ENCODE measurements at places on chromosomes 7 and 10.

GRCh38 chr7:20240080-20240926 is 23.1 kb upstream of the MACC1 start:
- DNase-seq = no peak

GRCh38 chr10:5195727-5196374 is 786 bp upstream of the AKR1C4 start:
- no peak for DNase-seq

- no peak for DNase-seq
Observed at GRCh38 chr7:157309988-157310668, 26.7 kb upstream of the DNAJB6 start.

DNA sequence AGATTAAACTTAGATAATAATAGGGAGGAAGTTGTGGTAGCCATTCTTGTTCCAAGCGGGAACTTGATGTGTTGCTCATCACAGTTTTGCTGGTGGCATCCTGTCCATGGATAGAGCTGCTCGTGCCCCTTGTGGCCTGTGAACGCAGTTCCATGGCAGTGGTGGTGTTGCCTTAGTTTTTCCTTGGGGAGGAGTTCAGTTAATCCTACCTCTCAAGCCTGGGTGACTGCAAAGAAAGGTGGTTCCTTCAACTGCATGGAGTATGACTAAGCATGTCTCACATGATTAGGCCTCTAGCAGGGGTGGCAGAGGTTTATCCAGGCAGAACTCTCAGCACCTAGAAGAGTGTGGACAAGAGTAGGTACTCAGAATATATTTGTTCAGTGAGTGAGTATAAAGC is 99.7 kb downstream of the MAPK8 start:
- DNase-seq = no peak

GRCh38 chr7:2175514-2175913 is 57.2 kb downstream of the MAD1L1 start:
- no peak for DNase-seq

DNA sequence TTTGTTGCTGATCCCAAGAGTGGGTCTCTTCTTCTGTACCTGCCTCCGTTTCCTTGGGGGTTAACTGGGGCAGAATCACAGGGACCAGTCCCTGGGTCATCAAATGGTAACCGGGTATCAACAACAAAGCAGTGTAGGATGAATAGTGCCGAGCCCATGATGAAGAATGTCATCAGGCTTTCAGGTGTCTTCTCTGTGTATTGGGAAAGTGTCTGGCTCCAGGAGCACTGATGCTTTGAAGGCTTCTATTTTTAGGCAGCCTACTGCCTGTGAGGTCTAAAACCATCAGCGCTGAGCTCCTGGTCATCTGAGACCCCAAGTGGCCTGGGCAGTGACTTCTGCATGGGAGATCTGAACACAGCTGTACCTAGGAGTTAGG is 48.2 kb upstream of the SHH start:
- no peak for DNase-seq

- no peak for DNase-seq
Observed at GRCh38 chr7:92155108-92155739, 20.9 kb upstream of the CYP51A1 start.

- no peak for DNase-seq
Observed at GRCh38 chr10:75015442-75015841, 96.0 kb upstream of the SAMD8 start.

DNA sequence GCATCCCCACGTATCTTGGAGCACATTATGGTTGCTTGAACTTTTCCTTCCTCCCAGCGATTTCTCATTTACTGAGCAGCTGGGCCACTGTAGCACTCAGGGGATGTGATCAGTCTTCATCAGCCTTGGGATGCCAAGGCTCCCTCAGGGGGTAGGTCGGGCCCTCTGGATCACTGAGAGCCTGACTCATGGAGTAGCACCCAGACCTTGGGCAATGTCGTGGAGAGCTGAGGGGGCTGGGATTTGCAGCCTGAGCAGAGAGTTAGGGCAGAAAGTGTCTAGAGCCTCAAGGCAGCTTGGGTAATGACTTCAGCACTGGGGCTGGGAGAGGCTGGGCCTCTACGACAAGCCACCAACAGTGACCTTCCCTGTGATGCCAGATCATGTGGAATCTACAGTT is 86.5 kb upstream of the CXCL12 start:
- no peak for DNase-seq

DNA sequence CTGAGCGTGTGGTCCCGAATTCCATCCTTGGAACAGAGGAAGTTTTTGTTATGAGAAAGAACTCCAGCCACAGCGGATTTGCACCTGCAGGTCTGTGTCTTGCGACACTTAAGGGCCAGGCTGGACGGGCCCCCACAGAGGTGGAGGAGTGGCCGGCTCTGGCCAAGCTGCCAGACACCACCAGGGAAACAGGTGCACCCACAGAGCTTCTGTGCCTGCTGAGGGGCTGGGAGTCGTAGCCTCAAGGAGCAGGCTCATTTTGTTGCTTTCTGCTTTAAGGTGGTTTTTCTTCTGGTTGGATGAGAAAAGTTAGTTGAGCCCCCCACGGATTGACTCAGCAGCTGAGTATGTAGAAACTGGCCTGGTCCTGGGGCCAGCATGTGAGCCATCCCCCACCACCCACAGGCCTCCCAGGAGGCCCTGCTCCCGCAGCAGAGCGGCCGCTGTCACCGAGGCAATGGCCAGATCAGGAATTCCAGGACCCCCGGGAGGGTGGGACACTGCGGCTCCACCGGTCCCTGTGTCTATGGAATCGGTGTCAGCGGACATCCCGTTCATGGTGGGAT is 41.9 kb downstream of the NKX6-2 start:
- DNase-seq = no peak

- DNase-seq = no peak
Observed at GRCh38 chr10:6737080-6737641, 157.1 kb upstream of the PRKCQ start.

DNA sequence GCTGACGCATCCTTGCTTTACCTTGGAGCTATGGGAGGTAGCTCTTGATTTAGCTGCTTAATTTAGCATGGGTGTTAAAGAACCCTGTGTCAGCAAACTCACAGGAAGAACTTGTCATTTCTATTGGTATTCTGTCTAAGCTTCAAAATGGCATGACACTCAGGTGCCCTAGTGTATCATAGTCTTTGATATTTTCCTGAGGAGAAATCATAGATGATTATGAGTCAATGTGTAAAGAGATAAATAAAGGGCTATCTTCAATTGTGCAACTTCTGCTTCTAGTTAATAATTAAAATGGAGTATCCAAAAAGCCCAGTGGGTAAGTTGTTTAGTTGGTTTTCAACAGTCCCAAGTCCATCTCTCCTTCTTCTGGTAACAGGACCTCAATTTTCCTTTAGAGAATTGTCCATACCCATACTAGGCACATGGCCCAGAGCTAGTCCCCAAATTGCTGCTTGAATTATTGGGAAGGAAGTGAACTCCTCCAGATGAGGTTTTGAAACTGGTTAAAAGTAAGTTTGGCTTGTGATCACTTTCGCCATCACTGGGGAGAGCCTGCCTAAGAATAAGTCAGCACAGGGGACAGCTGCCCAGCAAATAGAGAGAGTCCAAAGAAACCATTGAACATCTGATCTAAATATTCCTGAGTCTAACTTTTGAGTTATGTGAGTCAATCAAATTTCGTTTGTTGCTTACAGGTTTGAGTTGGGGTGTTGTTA is 169.0 kb upstream of the PHYHIPL start:
- DNase-seq = no peak

- DNase-seq = no peak
Observed at GRCh38 chr7:25384788-25385505, 156.7 kb upstream of the NPVF start.

GRCh38 chr10:6778992-6779701 is 199.1 kb upstream of the PRKCQ start:
- DNase-seq = no peak

GRCh38 chr7:99837649-99838361 is 10.0 kb downstream of the CYP3A43 start:
- DNase-seq = no peak

DNA sequence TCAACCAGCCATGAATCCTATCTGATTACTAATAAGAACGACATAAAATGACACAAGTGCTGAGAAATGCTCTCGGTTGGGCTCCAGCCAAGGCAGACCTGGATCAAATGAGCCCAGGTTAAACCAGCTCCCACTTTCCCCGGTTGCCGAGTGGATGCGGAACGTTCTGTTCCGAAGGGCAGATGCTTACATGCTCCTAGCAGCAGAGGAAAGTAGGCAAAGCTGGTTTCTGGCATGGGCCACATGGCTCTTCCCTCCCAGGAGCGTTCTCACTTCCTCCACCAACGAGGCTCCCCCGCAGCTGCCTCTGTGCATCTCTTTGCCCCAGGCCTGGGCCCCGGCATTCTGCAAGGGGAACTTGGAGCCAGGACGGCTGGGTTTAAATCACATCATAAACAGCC is 61.8 kb upstream of the SDK1 start:
- DNase-seq = no peak

- DNase-seq = no peak
Observed at GRCh38 chr7:46810986-46811385, 770.9 kb downstream of the TNS3 start.

- no peak for DNase-seq
Observed at GRCh38 chr10:61612009-61612408, 50.7 kb upstream of the CABCOCO1 start.

- DNase-seq = no peak
Observed at GRCh38 chr10:71006506-71006905, 118.1 kb upstream of the PCBD1 start.

DNA sequence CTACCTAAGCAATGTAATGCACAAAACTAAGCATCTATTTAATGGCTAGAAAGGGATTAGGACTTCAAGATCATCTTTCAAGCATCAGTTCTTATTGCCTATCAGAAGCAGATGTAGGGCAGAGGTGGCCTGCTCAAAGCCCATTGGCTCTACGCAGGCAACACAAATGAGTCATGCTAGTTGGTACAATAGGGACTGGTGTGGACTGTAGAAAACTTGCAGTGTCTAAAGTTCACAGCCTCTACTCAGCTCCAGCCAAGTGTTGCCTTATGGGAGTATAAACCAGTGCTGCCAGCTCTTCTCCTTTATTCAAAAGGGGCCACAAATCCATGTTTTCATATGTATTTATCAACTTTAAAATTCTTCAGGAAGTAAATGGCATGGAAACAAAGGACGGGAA is 31.7 kb downstream of the ASAH2 start:
- DNase-seq = no peak

GRCh38 chr7:144483189-144483588 is 79.7 kb upstream of the NOBOX start:
- no peak for DNase-seq

GRCh38 chr10:90319188-90319914 is 538.5 kb downstream of the HTR7 start:
- no peak for DNase-seq

DNA sequence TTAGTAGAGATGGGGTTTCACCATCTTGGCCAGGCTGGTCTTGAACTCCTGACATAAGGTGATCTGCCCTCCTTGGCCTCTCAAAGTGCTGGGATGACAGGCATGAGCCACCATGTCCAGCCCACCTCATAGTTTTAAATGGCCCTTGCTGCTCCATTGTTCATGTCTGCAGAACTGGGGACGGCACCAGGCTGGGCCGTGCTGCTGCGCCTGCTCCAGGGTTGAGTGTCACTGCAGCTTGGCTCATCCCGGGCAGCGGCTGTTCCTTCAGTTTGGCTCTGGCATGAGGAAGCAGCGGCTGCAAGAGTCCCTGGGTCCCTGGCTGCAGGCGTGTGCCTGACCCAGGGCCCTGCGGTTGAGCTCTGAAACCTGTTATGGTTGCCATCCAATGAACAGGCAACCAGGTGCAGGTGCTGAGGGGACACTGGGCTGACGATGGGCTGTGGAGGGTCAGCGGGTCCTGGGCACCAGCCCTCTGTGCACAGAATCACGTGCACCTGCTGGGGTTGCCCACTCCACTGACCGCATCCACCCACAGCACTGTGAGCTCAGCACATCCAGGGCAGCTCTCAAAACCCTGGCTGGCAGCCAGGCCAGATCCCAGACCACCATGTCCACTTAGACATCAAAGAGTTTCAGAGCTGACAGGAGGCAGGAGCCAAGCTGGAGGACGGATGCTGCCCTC is 70.2 kb upstream of the PPP2R2D start:
- DNase-seq = no peak

DNA sequence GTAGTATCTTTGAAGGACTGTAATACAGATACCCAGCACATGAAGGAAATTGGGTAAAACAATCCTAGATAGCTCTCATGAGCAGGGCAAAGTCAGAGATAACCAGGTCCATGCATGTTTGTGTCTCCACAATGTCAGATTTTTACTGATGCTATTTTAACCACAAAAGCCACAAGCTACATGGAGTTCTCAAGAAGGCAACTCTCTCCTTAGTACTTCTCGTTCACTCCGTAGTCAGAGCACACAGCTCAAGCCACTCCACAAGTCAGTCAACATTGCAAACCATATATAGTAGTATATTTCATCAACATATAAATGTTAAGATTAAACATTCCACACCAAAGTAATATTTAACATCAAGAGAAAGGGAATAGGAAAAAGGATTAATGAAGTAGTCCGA is 98.0 kb upstream of the PIK3CG start:
- no peak for DNase-seq

DNA sequence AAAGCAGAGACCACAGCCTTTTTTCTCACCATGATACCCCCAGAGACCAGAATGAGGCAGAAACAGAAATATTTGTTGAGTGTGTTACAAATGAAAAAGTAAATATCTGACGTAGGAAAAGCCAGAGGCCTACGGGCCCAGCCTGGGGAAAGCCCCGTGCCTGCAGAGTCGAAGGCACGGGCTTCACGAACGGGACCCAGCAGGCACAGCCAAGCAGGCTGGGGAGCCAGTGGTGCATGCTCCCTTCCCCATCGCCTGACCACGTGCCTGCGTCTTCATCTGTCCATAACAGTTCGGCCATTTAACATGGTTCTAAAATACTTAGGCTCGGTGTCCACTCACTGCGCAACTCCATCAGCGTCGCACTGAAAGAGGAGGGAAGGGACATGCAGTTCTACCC is 50.8 kb downstream of the SLIT1 start:
- DNase-seq = no peak

- no peak for DNase-seq
Observed at GRCh38 chr10:124605856-124606812, 138.0 kb downstream of the FAM53B start.

GRCh38 chr10:78889536-78890063 is 179.2 kb upstream of the ZMIZ1 start:
- no peak for DNase-seq

DNA sequence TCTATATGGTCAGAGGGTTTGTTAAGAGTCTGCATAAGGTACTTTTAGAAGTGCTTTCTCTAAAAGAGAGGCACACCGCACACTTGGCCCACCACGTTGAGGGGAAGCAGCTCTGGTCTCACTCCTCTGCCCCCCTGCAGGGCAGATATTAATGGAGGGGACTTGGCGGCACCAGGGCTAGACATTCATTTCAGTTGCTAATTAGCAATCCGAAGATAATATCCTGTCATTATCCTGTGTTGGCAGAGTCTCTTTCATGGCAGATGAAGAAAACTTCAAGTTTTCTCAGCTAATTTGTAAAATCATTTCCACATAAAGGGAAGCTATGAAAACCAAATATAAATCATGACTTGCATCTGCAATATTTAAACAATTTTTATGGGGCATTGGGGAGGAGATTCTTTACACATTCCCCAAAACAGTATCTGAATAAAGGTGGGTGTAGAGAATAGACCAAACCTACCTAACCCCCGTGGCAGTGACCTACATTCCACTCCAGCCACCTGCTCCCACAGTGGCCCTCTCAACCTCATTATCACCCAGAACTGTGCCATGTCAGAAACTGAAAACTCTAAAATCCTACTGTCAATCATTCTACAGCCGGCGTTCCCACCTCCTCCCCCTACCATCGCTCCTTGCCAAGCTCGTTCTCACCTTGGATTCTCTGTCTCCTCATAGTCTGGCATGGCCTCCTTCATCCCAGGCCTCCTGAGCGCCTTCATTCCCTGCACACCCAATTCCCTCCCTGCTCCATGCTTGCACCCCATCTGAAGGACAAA is 54.1 kb upstream of the STK17A start:
- DNase-seq = no peak

Data from activated CD4-positive, CD25-positive, alpha-beta regulatory T cell treated with anti-CD3 and anti-CD28 coated beads, Interleukin-2, amount 50 U/mL, for 72 hours (primary cell).